AG08396 (cell line): ENCODE measurements at places on chromosomes 1 and 21.
A peak's percentile ranks its signal among the peaks of the same experiment; 100 is the strongest.

DNA sequence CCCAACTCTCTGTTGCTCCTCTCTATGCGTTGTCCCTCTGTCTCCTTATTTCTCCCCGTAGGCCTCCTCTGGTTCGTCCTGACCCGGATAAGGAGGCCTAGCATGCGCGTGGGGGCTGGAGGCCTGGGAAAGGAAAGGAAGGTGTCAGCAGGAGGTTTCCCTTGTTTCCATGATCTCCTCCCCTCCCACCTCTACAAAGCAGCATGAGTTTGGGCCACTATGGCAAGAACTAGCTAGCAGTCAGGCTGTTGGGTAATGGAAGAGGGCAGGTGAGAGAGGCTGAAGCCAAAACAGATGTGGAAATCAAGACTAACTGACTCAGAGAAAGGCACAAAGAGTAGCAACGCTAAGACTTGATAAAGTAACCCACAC lies 687 bp upstream of the SEMA6C start:
- no peak for DNase-seq

DNA sequence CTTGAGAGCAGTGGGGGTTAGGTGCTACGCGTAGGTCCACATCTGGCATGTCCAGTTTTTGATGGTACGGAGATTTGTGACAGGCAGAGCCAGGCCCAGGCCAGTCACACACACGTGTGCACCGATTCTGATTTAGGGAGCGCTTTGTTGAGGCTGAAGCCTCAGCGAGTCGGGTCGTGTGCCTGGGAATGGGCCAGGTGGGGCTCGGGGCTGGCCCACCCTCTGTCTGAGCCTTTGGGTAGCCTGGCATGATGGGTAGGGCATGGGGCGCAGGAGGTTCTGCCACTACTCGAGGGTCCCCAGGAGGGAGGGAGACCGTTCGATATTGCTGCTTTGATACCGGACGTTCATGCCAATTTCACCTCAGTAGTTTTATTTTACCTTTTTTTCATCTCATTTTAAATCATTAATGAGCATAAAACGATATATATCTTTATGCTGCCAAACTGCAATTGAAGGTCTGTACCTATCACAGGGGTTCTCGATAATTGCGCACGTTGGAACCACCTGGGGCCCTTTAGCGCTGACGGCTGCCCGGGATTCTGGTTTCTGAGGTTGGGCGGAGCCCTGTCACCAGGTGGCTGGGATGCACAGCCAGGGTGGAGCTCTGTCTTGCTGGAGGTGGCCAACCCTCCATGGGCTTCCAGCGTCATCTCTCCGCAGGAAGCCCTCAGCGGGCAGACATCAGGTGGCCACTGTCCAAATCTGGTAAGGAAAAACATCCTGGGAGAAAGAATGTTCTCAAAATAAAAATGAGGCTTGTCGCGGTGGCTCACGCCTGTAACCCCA lies 71.9 kb downstream of the SCCPDH start:
- DNase-seq = no peak

GRCh38 chr21:32653326-32653901 lies 41.2 kb upstream of the CFAP298 start:
- peak; percentile 31 for DNase-seq

DNA sequence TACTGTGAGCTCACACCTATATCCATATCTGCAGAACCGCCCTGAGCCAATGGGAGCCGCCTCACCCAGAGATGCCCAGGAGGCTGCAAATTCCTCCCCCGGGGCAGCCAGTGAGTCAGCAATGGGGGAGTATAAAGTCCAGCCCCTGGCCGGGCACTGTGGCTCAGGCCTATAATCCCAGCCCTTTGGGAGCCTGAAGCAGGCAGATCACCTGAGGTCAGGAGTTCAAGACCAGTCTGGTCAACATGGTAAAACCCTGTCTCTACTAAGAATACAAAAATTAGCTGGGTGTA lies 5.0 kb upstream of the CLCNKB start:
- no peak for DNase-seq

GRCh38 chr21:37475186-37475868 lies 108.8 kb downstream of the DYRK1A start:
- no peak for DNase-seq

GRCh38 chr1:185929776-185930175 lies 195.6 kb downstream of the HMCN1 start:
- no peak for DNase-seq

DNA sequence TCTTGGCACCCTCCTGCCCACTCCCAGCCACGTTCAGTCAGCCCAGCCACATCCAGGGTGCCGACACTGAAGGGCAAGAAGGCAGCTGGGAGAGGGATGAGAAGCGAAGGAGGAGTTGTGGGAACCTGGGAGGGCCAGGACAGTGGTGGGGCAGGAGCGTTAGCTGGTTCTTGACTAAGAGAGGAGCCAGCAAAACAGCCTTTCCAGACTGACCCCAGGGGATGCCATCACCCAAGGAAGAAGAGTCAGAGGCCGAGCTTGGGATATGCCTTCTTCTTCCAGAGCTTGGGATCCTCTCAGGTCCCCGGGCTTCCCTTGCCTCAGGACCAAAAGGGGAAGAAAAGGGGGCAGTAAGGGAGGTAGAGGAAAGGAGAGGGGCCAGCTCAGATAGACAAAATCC lies 7.2 kb downstream of the INKA2 start:
- no peak for DNase-seq

DNA sequence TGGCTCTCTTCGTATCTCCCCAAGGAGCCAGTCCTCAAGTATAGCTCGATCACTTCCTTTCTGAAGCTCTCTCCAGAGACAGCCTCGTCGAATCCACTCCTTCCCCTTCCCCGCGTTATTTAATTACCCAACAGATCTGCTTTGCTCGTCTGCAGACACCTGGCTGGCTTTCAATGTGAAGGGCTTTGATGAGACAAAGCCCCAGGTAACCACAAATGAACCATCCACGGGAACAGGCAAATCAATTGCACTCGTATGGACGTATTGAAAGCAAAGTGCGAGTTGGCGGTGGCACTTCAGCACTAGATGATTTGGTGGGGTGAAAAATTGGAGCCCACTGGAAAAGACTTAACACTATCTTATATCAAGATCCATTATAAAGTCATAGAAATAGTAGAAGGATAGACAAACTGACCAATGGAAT lies 364 bp upstream of the BCAR3 start:
- DNase-seq = no peak

DNA sequence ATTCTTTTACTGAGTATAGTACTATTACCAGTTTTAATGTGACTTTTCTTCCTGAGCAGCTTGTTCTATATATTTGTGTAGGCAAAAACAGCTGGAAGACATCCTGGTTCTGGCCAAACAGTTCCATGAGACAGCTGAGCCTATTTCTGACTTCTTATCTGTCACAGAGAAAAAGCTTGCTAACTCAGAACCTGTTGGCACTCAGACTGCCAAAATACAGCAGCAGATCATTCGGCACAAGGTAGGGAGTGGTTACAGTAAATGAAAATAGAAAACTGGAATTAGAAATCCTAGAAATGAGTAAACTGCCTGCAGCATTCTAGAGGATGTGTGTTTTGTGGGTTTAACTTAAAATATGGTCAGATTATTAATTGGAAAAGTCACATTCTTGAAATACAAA lies 64.1 kb upstream of the BMP8A start:
- DNase-seq = no peak

DNA sequence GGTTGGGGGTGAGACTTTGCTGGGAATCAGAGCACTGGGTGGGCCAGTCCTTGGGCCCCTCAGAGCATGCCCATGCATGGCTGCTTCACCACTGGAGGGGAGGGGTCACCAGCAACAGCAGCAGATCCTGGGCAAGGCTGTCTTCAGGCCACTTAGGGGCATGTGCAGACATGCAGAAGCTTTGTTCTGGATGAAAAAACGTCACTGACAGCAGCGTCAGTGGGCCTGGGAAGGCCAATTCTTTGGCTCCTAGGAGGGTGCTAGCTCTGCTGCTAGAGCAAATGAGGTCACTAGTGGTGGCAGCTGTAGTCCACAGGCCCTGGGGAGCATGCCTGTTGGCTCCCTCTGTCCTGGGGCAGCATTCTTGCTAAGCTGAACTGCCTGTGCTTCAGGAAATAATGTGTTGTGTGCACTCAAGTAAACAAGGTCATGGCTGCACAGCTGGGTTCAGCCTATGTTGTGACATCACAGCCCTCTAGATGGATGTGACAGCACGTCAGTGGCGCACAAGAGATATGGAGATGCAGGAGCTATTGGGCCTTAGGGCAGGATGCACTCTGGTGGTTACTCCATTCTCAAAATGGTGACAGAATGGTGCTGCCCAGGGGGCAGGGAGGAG lies 27.0 kb downstream of the ZC3H11B start:
- DNase-seq = no peak

DNA sequence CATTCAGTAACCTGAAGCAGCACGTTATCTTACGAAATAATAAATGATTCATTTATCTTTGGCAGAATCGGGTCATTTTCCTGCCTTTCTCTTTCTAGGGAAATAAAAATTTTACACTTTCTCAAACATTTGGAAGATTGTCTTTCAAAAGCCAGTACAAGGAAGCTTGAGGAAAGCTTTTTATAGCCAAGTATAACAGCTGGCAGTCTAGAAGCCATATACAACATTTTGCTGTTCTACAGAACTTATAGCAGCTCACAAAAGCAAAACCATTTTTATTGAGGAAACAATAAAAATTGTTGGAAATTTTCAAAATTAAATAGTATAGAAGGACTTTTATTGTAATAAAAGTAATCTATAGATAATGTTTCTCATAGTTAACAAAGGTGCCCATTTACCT lies 448.6 kb downstream of the SMYD3 start:
- DNase-seq = no peak

DNA sequence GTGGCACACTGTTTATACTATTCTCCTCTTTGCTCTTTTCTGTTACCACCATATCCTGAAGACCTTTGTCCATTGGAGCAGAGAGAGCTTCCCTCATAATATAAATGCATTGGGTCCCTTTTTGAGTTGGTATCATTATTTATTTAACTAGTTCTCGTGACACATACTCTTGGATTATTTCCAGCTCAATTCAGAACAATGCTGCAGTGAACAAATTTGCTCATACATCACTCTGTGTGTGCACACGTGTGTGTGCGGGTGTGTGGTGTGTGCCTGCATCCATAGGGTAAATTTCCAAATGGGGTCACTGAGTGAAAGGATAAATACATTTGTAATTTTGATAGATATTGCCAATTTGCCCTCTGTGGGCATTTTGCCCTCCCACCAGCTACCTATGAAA lies 5.8 kb downstream of the PLA2G2A start:
- no peak for DNase-seq

DNA sequence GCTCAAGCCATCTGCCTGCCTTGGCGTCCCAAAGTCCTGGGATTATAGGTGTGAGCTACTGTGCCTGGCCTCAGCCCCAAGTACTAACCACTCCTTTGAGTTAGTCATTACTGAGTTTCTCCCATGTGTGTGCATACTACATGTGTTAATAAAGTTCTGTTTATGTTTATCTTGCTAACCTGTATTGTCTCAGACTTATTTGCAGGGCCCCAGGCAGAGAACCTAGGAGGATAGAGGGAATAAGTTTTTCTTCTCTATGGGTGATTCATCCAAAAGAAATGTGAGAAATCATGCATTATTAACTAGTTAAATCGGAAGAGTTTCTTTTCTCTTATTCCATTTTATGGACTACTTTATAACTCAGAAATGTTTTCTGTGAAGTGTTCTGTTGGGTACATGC lies 203.9 kb upstream of the CACYBP start:
- no peak for DNase-seq

DNA sequence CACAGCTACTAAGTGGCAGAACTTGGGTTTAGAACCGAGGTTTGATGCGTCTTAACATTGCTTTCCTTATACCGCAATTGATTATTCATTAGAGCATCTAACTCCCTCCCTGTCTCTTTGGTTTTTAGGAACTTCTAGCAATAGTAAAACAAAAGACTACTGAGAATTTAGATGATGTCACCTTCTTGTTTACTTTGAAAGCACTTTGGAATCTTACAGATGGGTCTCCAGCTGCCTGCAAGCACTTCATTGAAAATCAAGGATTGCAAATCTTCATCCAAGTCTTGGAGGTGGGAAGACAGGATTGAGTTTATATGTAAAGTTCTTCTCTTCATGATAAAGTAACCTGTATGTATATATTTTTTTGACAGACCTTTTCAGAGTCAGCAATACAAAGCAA lies 35.0 kb downstream of the ZYG11A start:
- DNase-seq = peak; percentile 32

- no peak for DNase-seq
Measured at GRCh38 chr1:184258525-184258924, 128.3 kb upstream of the C1orf21 start.

DNA sequence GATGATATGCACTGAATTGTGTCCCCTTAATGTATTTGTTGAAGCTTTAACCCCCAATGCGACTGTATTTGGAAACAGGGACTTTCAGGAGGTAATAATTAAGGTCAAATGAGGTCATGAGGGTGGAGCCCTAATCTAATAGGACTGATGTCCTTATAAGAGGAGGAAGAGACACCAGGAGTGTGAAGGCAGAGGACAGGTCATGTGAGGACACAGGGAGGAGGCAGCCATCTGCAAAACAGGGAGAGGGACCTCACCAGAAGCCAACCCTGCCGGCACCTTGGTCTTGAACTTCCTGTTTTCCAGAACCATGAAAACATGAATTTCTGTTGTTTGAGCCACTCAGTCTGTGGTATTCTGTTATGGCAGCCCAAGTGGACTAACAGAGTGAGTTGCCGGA lies 15.3 kb downstream of the SYF2 start:
- DNase-seq = no peak

DNA sequence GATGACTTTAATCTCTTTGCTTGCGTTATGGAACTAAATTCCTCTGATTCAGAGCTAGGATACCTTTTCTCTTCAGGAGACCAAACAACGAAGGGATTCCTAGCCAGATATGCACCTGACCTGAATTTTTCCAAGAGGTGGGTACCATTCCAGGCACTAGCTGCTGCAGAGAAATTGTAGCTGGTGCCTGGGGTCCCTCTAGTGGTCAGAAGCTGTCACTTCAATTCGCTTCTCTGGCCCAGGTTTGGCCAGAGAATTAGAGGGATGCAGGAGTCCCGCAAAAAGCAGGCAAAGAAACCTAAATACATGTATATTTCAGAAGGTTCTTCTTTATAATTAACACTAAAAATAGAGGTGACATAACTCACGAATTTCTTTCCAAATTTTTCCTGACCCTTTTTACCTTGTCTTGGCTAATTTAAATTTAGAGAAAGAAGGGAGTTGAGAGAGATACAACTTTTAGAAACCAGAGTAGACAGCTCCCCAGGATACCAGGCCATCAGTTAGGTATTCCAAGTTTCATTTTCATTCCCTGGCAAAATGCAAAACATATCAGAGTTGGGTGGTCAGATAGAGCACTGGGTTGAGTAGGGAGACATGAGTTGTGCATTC lies 9.6 kb downstream of the ACKR1 start:
- peak; percentile 65 for DNase-seq

DNA sequence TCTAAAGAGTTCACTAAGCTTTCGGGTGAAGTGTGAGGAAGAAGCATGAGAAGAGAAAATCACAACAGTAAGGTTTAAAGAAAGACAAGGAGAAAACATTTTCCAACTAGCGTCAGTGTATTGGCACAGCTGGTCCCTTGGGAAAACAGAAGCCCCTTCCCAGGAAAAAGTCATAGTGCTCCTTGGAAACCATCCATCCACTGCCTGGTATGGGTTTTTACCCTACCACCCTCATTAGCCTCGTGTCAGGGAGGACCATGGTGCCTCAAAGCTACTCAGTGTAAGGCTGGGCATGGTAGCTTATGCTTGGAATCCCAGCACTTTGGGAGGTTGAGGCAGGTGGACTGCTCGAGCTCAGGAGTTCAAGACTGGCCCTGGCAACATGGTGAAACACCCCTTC lies 12.7 kb downstream of the AADACL4 start:
- no peak for DNase-seq

GRCh38 chr1:121418369-121419049 lies 233.7 kb downstream of the SRGAP2C start:
- no peak for DNase-seq
